NCI-H1436 treated with DMSO at 0.1 percent for 48 hours (cell line): ENCODE measurements at places on chromosomes 11 and 22.

GRCh38 chr11:92384358-92384757 lies 159.7 kb downstream of the FAT3 start:
- no peak for DNase-seq

GRCh38 chr11:1701091-1701807 lies 4.3 kb downstream of the KRTAP5-6 start:
- no peak for DNase-seq

DNA sequence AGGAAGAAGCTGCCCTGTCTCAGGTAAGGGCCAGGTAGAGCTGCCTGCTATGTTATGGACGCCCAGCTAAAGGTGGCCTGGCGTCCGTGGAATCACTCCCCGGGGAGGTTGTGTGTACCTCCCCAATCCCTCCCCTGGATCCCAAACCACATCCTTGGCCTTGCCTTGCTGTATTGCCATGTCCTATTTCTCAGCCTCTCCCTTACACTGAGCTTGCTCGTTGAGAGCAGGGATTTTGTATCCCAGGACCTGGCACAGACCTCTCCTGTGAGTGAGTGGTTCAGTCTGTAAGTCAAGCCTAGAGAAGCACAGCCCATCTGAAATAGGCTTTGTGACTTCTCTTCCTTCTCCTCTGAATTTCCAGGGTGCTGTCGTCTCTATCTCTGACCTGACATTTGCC lies 53.9 kb downstream of the TRAF6 start:
- no peak for DNase-seq

DNA sequence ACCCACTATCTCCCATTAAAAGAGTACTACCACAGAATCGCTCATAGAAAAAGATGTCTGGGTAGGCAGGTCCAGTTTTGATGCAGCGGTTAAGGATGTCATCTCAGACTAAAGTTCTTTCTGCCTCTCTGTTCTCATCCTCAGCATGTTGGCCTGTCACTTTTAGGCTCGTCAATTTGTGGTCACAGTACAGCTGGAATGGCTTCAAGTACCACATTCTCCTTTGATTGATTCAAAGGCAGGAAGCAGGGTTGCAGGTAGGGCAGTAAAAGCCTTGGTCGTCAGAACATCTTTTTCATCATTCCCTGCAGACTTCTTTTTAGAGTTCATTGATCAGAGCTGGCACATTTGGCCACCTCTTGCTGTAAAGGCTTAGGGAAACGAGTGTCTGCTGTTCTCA lies 28.7 kb downstream of the SDHD start:
- no peak for DNase-seq

DNA sequence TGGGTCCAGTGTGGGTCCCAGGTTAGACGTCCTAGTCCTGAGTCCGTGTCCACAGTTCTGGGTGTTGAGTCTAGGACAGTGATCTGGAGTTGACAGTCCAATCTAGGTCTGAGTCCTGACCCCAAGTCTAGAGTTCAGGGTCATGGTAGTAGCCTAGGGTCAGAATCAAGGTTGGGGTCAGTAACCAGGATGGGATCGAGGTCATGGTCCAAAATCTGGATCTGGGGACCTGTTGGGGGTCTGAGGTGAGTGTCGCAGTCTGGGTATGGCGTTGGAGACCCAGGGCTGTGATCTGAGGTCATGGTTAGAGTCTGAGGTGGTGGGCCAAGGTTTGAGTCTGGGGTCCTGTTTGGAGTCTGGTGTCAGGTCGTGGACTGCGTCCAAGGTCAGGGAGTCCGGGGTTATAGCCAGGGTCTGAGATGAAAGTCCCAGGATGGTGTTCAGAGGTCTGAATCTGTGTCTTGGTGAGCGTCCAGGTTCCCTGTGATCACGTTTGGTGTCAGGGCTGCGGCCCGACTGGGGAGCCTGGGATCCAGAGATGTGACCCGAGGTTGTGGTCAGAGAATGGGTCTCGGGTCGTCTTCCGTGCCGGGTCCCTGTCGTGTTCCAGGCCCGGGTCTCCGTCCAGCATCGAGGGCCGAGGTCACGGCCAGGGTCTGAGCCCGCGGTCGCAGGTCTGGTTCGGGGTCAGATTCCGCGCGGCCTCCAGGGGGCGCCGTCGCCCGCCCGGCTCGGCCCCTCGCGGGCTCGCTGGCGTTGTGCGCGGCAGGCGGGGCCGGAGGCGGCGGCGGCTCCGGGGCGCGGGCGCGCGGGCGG lies 432 bp upstream of the GRK2 start:
- DNase-seq, result no peak

- DNase-seq, result no peak
Observed at GRCh38 chr11:120714438-120714837, 202.9 kb downstream of the GRIK4 start.

DNA sequence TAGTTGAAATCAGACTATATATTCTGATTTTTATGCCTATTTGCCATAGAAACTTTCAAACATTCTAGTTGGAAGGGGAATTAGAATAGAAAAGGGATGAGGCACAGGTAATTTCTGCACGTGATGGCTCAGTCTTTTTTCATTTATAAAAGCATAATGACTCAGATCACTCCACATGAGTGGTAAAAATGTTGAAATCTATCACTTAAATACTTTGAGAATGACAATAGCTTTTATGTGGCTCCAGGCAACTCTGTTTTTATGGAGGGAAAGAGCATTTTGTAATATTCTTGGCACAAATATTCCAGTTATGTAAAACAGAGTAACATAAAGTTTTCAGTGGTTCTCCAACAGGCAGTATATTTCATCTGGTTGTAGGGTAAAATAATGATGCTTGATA lies 5.9 kb upstream of the MMP3 start:
- no peak for DNase-seq

DNA sequence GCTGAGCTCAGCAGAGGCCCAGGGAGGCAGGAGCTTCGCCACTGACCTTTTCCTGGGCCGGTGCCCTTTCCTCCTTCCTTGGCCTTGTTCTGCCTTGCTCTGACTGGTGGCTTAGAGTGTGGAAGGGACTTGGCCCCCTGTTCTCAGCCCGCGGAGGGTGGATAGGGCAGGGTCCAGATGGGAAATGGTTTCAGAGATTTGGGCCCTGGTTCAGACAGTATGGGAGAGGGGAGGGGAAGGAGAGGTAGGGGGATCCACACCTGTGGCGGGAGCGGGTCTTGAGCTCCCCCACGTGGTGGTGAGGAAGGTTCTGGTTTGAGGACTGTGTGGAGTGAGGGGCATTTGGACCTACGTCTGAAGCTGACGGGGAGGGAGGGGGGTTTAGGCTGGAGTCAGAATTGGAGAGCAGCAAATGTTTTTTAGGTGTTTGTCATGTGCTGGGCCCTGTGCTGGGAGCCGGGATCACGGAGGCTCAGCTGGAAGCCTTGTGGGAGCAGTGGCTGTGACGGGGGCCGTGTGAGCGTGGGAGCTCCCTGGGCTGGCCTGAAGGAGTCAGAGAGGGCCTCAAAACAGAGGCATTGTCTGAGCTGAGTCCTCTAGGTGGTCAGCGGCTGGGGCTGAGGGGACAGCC lies 27.2 kb downstream of the SHANK3 start:
- DNase-seq, result no peak

DNA sequence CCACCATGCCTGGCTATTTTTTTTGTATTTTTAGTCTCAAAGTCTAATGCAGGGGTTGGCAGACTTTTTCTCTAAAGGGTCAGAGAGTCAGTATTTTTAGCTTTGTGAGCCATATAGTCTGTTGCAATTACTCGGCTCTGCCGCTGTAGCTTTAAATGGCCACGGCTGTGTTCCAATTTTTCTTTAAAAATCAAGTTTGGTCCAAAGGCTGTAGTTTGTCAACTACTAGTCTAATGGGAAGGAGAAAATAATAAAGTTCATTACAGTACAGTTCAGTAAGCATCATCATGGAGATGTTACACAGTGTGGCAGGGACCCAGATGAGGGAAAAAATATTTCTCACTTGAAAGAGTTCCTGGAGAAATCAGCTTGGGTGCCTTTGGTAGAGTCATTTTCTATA lies 107.6 kb downstream of the CSNK2A3 start:
- no peak for DNase-seq
